ENCODE measurements at places on chromosomes 12 and 14.

DNA sequence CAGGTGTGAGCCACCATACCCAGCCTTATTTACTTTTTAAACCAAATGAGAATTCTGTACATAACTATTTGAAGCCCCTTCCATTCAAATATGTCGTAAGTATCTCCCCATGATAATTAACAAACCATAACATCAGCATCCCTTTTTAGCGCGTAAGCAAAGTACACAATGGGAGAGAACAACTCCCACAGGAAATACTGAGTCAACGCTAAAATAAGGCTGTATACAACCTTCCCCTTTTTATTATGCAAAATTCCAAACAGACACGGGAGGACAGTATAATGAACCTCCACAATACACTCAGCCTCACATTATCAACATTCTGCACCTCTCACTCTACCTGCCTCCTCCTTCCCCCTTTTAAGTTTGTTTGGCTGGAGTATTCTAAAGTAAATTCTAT is 73.5 kb downstream of the CCDC88C start:
- DNase-seq: no peak

- DNase-seq: no peak
Observed at GRCh38 chr12:97274386-97274785, 188.2 kb upstream of the RMST start.

- no peak for DNase-seq
Observed at GRCh38 chr14:61281948-61282275, 774 bp upstream of the TMEM30B start.

GRCh38 chr14:99267381-99267780 is 4.6 kb downstream of the BCL11B start:
- no peak for DNase-seq

- DNase-seq: no peak
Observed at GRCh38 chr12:46342562-46343033, 30.0 kb downstream of the SLC38A2 start.

All from head of caudate nucleus (tissue), 42 donors.